ENCODE measurements at places on chromosomes 2 and 18.

- no peak for DNase-seq
Observed at GRCh38 chr18:250685-251084, 17.2 kb downstream of the THOC1 start.

DNA sequence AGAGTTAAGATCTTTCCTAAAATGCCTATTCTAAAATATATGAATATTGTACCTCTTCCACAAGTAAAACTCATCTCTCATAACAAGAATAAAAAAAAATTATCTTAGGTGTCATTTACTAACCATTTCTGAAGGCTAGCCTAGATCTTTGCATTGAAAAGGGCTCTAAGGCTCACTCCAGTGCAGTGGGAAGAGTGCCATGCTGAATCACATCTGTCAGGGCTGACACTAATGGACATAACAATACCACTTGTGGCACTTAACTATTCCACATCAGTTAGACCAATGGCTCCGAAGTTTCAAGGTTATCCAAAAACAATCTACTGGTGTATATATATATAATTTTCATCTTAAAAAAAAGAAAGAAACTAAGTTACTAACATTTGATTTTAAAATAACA is 130.2 kb downstream of the EXOC6B start:
- DNase-seq: no peak

- no peak for DNase-seq
Observed at GRCh38 chr2:75100011-75100800, 99.1 kb downstream of the TACR1 start.

- DNase-seq: no peak
Observed at GRCh38 chr18:59323931-59324622, 5.6 kb upstream of the CPLX4 start.

DNA sequence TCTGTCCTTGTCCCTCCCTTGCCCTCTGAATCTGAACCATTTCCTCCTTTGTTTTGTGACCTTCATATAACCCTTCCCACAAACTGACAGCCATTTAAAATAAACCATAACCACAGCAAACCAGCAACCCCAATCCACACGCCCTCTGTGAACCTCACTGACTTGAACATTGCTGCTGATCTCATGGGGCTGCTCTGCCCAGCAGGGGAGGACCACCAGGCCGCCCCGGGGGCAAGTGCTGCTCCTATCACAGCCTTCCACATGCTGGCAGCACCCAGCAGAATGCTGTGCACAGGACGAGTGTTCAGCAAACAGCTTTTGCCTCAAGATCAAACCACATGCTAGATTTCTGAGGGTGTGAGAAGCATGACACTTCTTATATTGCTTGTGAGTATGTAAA is 73.9 kb upstream of the UXS1 start:
- DNase-seq: no peak

- DNase-seq: no peak
Observed at GRCh38 chr2:145245268-145245870, 725.5 kb upstream of the ZEB2 start.

- DNase-seq: no peak
Observed at GRCh38 chr2:24111407-24111901, 11.7 kb downstream of the PFN4 start.

DNA sequence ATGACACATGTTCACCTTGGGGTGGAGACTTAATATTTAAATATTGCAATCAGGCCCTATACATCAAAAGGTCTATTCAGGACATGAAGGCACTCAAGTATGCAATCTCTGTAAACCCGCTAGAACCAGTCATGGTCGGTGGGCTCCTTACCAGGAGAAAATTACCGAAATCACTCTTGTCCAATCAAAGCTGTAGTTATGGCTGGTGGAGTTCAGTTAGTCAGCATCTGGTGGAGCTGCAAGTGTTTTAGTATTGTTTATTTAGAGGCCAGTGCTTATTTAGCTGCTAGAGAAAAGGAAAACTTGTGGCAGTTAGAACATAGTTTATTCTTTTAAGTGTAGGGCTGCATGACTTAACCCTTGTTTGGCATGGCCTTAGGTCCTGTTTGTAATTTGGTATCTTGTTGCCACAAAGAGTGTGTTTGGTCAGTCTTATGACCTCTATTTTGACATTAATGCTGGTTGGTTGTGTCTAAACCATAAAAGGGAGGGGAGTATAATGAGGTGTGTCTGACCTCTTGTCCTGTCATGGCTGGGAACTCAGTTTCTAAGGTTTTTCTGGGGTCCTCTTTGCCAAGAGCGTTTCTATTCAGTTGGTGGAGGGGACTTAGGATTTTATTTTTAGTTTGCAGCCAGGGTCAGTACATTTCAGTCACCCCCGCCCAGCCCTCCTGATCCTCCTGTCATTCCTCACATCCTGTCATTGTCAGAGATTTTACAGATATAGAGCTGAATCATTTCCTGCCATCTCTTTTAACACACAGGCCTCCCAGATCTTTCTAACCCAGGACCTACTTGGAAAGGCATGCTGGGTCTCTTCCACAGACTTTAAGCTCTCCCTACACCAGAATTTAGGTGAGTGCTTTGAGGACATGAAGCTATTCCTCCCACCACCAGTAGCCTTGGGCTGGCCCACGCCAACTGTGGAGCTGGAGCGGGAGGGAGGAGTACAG is 108.1 kb downstream of the XRCC5 start:
- no peak for DNase-seq

- DNase-seq: no peak
Observed at GRCh38 chr2:229170171-229170570, 100.9 kb downstream of the PID1 start.

- DNase-seq: no peak
Observed at GRCh38 chr2:218986148-218986761, 1.3 kb upstream of the FEV start.

DNA sequence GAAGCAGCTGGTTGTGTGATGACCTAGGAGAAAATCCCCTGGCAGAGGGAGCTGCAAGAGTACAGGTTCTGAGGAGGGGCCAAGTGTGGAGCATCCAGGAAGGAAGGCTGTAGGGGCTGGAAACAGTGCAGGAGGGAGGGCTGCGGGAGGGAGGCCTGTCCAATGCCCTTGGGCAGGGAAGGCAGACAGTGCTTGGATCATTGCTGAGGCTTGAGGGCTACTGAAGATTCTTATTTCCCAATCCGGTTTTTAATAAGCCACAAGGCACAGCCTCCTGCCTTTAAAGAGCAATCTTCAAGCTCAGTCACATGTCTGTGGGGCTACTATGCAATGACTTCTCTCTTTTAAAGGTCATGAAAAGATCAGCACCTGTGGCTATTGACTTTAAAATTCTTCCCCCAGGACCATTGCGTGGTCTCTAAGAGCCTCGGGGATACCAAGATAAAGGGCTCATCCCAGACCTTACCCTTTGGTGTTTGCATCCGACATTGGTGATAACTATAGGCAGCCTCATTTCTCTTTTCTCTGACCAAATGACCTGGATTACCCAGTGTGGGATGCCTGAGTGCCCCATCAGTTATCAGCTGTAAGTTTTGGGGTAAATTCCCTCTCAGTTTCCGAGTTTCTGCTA is 149.6 kb downstream of the DOCK10 start:
- DNase-seq: no peak

DNA sequence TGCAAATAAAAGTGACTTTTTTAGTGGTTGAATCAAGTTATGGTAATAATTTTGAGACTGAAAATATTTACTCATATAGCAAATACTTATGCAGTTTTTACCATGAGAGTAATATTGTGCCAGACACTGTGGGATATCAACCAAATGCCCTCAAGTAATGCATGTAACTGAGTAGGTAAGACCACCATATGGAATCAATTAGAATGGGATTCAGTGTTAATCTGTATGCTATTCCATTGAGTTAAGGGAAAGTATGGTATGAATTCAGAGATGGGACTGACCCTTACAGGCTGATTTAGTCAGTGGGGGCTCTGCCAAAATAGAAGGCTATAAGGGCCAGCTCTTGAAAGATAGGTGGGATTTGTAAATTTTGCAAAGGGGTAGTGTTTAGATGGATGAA is 131.6 kb downstream of the CCDC85A start:
- DNase-seq: no peak

- DNase-seq: no peak
Observed at GRCh38 chr2:103898561-103898960, 955.4 kb upstream of the POU3F3 start.

DNA sequence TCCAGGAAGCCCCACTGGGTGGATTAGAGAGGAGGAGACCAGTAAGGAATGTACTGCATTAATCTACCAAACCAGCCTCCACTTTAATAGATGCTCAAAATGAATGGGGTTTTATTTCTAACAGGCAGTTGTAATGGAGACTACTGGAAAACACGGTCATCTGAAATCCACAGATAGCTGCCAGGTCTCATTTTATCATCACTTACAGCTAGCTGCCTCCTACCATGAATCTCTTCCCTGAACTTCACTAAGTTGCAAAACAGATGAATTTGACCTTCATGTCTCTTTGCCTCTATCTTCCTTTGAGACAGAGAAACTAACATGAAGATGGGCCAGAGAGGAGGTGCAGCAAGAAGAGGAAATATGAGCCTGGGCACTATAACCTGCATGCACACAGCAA is 21.9 kb downstream of the ZBTB7C start:
- no peak for DNase-seq

- DNase-seq: no peak
Observed at GRCh38 chr2:27857417-27858172, 32.6 kb downstream of the RBKS start.

GRCh38 chr2:95264624-95265023 is 9.6 kb upstream of the PROM2 start:
- DNase-seq: no peak

DNA sequence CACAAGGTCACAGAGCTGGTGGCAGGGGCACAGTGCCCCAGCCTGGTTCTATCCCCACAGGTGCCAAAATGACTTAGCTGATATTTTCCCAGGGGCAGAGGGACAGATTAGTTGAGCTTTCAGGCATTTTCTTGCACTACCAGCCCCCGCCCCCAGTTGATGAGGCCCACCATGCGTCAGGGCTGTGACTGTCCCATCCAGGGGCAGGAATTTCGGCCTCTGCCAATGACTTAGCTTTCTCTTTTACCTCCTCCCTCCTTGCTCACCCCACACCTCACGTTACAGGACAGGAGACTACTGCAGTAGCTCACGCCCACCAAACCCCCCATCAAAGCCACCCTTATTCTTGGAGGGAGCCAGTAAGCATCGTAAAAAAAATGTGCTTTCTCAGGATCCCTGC is 31.5 kb downstream of the MRO start:
- DNase-seq: no peak

DNA sequence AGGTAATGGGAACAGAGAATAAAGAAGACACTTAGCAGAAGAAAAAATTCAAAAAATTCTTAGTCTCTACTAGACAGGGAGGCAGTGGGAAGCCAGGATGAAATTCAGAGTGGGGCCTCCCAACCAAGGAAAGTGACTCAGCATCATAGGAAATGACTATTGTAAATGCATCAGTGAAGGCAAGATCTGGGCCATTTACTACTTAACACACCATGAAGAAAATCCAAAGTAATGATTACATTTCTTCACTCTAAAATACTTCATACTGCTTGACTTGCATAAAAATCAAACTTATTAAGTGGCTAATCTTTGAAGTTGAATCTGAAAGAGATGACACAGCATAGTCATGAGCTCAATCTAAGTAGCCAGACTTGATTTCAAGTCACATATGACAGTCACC is 405.8 kb upstream of the SLC39A10 start:
- DNase-seq: no peak

GRCh38 chr18:2032036-2032435 is 539.3 kb downstream of the METTL4 start:
- no peak for DNase-seq

DNA sequence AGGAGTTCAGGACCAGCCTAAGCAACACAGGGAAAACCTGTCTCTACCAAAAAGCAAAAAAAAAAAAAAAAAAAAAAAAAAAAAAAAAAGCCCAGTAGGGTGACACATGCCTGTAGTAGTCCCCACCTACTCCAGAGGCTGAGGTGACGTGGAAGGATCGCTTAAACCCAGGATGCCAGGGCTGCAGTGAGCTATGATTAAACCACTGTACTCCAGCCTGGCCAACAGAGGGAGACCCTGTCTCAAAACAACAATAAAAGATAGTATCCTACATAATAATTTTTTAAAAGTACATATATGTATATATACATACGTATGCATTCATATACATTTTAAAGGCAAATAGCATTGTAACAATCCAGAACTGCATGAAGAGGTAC is 51.7 kb downstream of the SOS1 start:
- no peak for DNase-seq

DNA sequence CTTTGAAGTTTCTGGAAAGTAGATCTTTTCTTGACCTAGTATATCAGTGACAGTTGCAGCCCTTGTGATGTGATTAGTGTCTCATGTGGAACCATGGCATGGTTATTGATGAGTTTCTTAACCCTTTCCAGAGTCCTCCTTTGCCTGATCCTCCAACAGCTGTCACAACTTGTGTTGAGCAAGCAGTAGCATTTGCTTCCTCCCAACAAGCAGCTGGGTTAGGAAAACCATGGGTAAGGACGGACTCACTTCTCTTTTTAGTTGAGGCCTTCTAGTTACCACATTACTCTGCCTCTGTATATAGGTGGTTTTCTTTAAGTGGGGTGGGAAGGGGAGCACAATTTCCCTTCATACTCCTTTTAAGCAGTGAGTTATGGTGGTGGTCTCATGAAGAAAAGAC is 96.3 kb downstream of the XRCC5 start:
- no peak for DNase-seq

- DNase-seq: no peak
Observed at GRCh38 chr18:46755315-46756024, 1.4 kb downstream of the ST8SIA5 start.

DNA sequence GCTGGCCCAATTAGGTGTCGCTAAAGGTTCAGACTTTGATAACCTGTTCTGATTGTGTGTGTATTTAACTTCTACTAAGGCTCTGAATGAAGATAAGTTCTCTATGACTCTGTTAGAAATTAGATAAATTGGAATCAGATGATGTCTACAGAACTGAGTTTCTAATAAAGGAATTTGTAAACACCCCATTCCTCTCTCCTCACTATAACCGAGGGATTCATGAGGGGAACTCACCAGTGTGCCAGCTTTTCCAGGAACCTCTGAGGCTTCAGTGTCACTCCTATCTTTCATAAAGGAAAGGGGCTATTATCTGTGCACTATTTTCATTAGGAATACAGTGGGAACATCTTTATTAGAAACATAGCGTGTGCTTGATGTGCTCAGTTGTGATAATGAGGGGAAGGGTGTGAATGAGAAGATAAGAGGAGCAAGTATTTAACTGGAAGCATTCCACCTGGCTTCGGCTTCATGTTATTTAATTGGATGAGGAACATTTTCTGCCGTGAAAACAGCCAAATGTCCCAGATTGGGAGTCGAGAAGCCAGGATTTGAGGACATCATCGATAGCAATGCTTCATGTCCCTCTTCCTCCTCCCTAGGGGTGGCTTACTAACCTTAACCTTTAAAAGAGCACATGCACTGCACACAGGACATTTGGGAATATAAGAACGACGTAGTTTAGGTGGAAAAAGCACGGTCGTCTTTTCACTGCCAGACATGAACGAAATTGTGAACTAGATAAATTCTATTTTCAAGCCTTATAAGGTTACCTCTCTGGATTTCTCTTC is 84.8 kb upstream of the TCF4 start:
- DNase-seq: no peak

DNA sequence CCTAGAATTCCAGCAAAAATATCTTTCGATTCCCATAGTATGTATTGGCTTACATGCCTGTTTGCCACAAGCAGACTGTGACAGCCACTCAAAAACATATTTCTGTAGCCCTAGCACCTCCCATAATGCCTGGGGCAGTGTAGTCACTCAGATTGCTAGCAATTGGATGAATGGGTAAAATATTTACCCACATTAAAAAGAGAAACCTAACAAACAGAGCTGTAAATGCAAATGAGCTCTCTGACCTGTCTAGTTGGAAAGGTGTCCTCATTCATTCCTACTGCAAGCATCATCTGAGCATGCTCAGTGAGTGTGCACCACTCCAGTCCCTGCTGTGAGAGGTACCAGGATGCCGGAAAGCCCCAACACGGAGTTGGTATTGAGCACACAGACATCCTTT is 234.0 kb upstream of the RAB12 start:
- no peak for DNase-seq
